Right forelimb (tissue), 1 donor: ENCODE measurements at places on chromosomes 2 and 18.

DNA sequence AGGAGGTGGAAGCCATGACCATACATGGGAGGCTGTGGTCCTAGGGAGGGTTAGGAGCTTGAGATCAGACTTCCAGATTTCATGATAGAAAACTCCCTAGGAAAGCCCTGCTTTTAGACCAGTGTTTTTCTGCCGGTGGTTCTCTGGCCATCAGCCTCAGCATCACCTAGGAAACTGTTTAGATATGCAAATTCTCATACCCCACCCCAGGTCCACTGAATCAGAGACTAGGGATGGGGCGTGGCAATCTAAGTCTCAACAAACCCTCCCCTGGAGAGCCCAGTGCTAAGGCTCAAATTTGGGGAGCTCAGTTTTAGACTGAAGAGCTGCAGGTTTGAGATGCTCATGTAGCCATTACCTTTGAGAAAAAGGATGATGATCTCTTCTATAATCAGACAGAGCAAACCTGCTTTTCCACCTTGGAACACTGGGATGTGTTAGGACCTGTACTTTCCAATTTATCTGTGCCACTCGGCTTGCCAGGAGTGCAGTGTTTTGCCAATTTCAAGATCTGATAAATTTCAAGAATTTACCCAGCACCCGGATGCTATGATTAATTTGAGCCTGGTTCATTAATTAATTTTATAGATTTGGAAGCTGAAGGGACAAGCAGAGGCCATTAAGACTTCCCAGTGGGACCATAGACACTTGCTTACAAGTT is 31.5 kb upstream of the LYPD6B start:
- no peak for DNase-seq

DNA sequence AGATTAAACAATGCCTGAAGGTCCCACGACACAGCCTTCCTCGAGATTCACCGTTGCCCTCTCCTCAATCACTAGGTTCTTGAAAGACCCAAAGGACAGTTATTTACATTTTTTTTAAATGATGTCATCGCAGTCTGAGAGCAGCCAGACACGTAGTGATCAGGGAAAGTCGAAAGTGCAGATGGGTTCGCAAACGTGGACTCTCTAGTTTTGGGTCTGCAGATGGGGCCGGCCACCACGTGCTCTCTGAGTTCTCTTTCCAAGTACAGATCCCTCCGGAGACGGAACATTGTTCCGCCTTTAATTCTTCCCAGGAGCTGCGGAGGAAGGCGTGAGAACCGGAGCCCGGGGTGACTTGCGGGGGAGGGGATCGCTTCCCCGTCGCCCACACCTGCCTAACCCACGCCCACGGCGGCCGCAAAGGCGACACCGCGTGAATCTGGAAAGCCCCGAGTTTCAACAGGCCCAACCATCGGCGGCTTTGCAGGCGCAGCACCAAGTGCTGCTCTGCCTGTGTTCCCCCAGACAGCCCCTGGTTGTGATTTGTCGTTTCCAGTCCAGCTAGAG is 54.3 kb downstream of the PKDCC start:
- DNase-seq: peak; percentile 87

DNA sequence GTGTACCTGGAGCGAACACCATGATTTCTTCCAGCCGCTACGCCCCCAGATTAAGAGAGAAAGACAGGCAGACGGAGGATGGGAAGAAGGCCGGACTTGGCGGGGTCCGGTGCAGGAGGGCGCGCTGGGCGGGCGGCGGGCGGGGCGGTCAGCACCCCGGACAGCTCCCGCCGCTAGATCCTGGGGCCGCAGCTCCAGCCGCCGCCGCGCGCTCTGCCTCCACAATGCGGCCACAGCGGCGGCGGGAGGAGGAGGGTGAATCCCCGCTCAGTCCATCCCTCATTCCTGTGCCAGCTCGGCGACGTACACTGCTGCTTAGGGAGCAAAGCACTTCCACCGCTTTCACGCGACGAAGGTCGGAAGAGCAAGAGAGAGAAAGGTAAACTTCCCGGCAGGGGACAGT is at the start of gene AKAIN1:
Gene AKAIN1, minus strand, starts transcription at position 226 of the 403 bp plus-strand sequence. Its CDS starts 204 bp downstream, at position 22.
- DNase-seq: peak; percentile 71

- DNase-seq: no peak
Observed at GRCh38 chr2:110153416-110153815, 37.8 kb upstream of the MALL start.

DNA sequence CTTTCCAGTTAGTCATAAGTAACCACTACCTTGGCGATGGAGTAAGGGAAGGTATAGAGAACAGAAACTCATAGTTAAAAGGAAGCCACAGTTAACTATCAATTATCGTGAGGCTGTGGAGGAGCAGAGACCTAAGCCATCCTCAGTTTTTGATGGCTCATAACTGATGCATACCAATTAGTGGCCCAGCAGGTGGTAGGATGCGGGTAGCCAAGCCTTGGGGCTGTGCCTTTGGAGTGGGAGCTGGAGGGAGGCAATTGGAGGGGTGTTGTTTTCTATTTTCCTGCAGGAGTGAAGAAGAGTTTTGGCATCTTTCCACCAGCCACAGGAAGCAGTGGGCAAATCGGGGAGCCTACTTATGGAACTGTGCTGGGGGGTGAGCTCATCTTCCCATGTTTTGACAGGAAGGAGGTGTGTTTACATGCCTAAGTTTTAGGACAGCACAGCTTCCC is 194.8 kb downstream of the TPGS2 start:
- DNase-seq: no peak

GRCh38 chr2:193891023-193891422 is 1696.3 kb upstream of the TMEFF2 start:
- DNase-seq: no peak

DNA sequence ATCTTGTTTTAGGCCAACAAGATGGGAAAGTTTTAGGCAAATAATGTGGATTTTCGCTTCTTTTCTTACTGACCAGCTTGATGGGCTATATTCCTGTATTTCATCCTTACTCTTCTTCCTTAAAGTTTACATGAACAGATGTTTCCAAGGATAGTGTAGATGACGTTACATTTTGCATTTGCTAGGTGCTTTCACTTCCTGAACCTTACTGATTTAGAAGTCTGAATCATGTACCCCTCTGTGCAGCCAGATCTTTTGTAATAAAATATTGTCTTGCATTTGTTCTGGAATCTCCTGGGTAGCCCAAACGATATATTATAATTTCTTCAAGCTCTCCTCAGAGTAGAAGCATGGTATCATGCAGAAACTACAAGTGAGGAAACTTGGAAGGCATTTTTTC is 93.4 kb downstream of the CALCRL start:
- DNase-seq: no peak

DNA sequence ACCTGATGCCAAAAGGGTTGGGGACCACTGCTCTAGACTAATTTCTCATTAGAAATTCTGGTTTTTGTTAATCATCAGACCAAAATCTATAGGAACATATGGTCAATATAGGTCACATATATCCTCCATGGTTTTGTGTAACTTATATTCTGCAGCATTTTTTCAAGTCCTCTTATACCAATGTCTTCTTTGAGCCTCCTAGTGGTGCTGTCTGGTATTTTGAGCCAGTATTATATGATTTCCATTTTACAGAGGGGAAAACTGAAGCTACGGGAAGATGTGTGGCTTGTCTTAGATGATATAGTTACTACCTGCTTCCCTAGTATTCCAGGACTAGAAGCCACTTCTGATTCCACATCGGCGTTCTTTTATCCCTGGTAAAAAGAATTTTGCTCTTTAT is 13.8 kb downstream of the MAPK4 start:
- DNase-seq: no peak

DNA sequence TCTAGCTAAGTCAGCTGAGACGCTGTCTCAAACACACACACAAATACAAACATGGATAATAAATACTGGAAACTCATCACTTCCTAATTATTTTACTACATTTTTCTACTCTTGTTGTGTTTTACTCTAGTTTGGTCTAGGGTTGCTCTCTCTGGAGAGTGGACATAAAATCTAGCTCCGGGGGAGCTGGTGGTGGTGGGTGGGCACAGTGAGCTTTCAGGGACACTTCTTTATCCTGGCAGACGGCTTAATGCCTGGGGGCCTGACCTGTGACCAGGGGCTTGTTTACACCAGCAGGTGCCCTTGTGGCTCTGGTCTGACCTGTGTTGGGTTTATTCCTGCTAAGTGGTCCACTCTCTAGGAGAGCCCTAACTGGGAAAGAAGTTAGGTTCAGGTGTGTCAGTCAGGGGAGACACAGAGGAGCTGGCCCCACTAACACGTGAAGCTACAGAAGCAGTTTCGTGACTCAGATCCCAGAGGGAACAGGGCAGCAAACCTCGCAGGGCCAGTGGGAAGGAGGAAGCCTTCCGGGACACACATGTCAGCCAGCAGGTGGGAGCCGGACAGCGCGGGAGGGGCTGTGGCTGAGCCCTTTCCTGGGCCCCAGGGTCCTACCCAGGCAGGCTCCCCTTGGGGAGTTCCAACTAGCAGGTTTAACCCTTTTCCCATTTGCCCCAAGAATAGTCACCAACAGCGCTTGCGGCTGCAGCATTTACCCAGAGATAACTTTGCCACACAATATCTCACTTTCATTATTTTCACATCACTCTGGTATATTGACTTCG is 22.5 kb upstream of the BOK start:
- DNase-seq: no peak

DNA sequence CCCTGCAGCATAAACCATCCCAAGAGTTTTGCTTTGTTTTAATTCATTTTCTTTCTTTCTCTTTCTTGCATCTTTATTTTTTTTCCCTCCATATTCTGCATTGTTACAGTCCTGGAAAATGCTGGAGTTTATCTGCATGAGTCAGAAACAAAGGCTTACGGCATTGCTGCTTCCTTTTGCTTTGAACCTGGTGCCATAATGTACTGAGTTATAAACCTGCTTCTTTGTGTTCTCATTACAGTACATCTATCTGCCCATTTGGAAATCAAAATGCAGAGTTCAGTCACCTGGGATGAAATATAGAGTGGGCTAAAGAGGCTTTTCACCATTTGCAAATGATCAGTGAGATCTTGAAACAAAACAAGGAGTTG is 1009.2 kb upstream of the FANCL start:
- no peak for DNase-seq

DNA sequence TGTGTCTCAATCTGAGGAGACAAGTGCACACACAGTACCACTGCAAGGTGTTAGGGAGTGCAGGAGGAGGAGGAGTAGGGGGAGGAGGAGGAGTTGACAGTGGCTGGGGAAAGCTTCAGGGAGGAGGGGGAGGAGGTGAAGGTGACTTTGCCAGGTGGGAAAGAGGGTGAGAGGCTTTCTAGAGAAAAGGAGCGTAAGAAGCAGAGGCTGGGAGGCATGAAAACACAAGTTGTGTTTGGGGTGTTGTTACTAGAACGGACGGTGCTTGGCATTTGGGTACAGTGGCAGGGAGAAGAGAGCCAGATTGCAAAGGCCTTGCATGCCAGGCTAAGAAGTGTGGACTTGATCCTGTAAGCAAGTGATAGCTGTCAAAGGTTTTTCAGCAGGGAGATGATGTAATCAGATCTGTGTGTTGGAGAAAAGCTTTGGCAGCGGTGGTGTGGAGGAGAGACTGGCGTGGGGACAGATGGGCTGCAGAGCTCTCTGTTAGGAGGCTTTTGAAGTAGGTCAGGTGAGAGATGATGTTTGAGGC is 16.2 kb downstream of the TANC1 start:
- no peak for DNase-seq

DNA sequence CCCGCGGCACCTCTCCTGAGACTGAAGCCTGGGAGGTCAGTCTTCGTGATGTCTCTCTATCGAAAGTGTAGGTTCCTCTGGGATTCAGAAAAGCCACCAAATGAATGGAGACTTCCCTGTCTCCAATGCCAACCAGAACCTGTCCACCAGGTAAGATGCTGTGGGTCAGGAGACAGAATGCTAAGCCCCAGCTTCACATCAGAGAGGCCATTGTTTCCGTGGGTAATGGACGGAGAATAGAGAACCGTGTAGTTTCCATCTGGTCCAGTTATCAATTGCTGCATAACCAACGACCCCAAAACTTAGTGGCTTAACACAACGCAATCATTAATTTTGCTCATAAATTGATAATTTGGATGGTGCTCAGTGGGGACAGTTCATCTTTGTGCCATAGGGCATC is 93.5 kb downstream of the DDX1 start:
- DNase-seq: no peak

- DNase-seq: no peak
Observed at GRCh38 chr2:133235968-133236367, 332.3 kb downstream of the NCKAP5 start.

DNA sequence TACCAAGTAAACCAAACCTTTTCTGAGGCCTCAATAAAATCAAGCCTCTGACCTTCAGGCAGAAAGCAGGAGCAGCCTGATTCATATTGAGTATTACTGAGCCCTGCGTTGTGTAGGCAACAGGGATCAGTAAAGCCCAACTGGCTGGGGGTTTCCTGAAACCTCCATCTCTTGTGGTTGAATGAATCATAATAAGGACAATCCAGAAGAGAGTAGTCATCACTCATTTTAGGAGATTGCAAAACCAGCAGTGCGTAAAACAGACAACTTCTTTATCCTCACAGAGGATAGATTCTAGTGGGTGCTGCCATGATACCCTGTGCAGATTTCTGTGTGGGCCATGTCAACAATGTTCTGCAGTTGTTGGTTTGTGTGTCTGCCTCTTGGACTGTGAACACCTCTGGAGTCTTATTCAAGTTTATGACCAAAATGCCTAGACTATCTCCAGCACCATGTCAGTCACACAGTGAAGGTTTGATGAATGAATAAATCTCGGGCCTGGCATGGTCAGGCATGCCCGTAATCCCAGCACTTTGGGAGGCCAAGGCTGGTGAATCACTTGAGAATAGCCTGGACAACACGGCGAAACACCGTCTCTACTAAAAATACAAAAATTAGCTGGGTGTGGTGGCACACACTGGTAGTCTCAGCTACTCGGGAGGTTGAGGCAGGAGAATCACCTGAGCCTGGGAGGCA is 51.8 kb upstream of the RAB27B start:
- no peak for DNase-seq

- no peak for DNase-seq
Observed at GRCh38 chr18:8994603-8995002, 107.9 kb upstream of the NDUFV2 start.
